T-helper 9 cell (primary cell): ENCODE measurements at places on chromosomes 13 and 19.

- DNase-seq = no peak
Measured at GRCh38 chr19:38538386-38538785, 79.4 kb downstream of the MAP4K1 start.

DNA sequence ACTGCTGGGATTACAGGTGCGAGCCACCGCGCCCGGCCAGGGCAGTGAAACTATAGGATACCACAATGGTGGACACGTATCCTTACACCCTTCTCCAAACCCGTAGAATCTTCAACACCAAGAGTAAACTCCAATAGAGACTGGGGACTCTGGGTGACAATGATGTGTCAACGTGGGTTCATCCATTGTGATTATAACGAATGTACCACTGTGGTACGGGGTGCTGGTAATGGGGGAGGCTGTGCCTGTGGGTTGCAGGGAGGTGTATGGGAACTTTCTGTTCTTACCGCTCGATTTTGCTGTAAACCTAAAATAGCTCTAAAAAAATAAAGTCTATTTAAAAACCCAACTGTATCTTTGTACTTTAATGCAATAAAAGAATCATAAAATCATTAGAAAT is 11.6 kb downstream of the GNG7 start:
- no peak for DNase-seq

- DNase-seq = no peak
Measured at GRCh38 chr13:80469853-80470381, 129.0 kb upstream of the SPRY2 start.

DNA sequence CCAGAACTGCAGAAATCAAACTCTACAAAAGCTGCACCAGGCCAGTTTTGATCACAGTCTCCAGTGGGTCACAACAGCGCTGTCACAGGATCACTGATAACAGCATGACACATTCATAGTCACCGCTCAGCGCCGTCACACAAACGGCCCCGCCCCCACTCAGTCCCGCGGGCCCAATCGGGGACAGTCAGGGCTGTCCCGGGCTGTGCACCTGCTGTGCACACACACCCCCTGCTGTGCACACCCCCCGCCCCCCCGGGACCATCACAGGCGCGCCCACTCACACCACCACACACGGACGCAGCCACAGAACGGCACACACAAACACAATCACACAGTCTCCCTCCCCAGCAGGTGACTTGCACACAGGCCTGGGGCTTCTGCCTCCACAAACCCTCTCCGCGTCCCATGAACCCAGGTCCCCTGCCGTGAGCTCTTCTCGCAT is 435 bp upstream of the ZNF382 start:
- peak; percentile 78 for DNase-seq

GRCh38 chr13:113192902-113193301 is 15.6 kb downstream of the PCID2 start:
- no peak for DNase-seq
